Stimulated activated CD4-positive, alpha-beta T cell treated with anti-CD3 and anti-CD28 coated beads, Interleukin-15, amount 100 ng/mL, for 1 hour (primary cell): ENCODE measurements at places on chromosomes 2 and 18.
A peak's percentile ranks its signal among the peaks of the same experiment; 100 is the strongest.

DNA sequence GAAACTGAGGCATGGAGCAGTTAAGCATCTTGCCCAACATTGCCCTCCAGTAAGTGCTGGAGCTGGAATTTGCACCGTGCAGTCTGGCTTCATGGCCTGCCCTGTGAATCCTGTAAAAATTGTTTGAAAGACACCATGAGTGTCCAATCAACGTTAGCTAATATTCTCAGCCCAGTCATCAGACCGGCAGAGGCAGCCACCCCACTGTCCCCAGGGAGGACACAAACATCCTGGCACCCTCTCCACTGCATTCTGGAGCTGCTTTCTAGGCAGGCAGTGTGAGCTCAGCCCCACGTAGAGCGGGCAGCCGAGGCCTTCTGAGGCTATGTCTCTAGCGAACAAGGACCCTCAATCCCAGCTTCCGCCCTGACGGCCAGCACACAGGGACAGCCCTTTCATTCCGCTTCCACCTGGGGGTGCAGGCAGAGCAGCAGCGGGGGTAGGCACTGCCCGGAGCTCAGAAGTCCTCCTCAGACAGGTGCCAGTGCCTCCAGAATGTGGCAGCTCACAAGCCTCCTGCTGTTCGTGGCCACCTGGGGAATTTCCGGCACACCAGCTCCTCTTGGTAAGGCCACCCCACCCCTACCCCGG, 1.3 kb downstream of the PROC start:
- no peak for DNase-seq

GRCh38 chr2:234164493-234165413, 114.3 kb downstream of the SPP2 start:
- DNase-seq: peak; percentile 6

DNA sequence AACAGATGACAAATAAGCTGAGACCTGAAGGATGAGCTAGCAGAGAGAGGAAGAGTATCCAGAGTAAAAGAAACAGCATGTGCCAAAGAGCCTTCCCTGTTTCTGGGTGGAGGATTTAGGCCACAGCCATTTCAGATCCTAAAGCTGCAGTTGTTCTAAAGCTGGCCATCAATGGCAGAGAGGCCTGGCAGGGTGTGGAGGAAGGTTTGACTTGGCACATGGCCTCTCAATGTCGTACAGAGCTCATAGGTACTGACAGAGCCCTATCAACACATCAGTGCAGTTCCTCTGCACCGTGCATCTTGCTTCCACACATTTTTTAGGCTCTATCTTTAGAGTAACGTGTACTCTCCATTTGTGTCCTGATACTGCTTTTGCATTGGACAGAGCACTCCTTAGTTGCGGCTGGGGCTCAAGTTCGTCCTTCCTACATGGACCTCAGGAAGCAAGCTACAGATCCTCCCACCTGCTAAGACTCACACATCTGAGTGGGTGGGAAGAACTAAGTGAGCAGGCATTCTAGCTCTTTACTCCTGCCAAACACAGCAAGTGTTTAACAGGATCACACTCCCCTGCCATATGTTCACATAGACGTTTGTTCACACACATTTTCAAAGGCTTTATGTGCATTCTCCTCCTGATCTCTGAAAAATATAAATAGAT, 3.0 kb upstream of the CHMP3 start:
- DNase-seq: no peak

DNA sequence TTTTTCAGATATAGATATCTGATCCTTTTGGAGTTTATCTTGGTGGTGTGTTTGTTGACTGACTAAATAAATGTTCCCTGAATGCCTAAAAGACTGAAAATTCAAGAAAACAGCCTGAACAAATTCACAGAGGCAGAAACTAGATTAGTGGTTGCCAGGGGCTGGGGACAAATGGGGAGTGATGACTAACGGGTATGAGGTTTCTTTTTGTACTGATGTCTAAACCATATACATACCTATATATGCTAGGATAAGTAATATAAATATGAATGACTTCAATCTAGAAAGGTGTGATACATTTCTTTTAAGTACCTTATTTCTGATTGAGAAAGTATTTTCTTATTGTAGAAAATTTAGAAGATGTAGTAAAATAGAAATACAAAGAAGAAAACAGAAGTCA, 176.9 kb upstream of the PGAP1 start:
- DNase-seq: no peak

- no peak for DNase-seq
Observed at GRCh38 chr2:202032846-202033316, 774 bp upstream of the FZD7 start.

- no peak for DNase-seq
Observed at GRCh38 chr2:25339791-25340180, 1.9 kb downstream of the DNMT3A start.

DNA sequence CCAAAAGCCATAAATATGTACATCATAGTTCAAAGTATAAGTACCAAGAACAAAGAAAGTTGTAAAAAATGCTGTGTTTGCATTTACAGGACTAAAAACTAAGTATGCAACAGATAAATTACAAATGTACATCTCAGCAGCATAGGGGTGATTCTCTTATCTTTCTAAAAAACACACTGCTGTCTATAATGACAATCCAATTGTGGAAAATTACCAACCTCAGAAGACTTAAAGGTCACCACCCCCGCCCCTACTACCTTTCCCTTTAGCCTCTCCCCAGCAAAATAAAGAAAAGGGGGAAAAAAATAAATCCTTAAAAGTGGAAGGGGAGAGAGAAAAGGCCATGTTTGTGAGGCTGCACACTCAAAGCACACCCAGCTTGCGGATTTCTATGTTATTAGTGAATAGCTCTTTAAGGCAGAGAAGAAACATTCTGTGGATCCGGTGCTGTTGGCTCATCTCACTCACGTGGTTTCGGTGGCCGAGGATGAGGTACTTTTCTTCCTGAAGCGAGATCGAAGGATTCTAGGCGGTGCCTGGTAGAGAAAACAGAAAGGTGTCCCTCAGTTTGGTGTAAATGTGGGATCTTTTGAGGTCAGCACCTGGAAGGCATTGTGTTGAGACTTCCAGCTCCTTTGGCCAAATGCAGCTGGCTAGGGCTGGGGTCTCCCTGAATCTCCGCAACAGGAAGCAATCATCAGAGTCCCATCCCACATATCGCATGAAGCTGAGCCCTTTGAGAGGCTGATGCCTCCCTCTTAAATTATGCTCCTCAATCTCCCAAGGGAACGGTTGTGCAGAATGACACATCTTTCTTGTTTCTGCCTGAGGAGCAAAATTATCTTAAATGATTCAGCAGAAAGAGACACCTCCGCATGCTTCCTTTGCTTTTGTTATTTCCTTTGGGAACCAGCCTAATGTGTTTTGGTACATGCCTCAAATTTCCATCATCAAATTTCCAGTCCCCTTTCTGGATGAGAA, 17.6 kb downstream of the MRPL35 start:
- no peak for DNase-seq

DNA sequence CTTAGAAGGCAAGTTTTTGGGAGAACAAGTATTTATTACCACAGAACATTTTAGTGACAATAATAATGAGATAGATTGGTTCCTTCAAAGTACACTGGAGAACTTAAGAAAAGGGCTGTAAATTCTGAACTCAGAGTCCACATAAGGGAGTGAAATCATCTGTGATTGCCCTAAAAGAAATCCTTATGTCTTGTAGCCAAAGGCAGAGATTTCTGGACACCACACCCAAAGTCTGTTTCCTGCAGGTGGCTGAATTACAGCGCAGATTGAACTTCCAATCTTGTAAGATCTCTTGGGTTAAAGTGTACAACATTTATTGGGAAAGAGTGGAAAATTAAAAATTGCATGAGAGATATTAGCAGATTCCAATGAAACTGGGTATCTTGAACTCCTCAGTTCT, 143.8 kb downstream of the TAF4B start:
- no peak for DNase-seq
